Dermis microvascular lymphatic vessel endothelial cell (primary cell): ENCODE measurements at places on chromosomes 7 and 10.

DNA sequence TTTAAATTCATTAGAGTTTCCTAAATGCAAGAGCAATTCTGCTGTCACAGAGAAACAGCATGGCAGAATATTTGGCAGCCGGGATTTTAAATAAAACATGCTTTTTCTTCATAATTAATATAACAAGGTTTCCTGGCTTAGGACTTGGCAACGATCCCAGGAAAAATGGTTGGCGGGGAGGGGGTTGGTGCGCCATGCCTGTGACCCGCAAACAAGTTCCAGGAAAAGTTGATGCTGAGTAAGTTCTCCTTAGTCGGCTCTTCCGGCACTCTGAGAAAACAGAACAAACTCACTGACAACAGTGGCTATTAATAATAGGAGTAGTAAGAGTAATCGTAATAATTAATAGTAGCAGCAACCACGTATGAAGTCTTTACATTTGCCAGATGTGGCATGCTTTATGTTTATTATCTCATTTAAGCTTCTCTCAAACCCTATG lies 4.6 kb downstream of the HABP2 start:
- peak; percentile 64 for DNase-seq

GRCh38 chr10:33537066-33537465 lies 202.6 kb upstream of the NRP1 start:
- DNase-seq = no peak

DNA sequence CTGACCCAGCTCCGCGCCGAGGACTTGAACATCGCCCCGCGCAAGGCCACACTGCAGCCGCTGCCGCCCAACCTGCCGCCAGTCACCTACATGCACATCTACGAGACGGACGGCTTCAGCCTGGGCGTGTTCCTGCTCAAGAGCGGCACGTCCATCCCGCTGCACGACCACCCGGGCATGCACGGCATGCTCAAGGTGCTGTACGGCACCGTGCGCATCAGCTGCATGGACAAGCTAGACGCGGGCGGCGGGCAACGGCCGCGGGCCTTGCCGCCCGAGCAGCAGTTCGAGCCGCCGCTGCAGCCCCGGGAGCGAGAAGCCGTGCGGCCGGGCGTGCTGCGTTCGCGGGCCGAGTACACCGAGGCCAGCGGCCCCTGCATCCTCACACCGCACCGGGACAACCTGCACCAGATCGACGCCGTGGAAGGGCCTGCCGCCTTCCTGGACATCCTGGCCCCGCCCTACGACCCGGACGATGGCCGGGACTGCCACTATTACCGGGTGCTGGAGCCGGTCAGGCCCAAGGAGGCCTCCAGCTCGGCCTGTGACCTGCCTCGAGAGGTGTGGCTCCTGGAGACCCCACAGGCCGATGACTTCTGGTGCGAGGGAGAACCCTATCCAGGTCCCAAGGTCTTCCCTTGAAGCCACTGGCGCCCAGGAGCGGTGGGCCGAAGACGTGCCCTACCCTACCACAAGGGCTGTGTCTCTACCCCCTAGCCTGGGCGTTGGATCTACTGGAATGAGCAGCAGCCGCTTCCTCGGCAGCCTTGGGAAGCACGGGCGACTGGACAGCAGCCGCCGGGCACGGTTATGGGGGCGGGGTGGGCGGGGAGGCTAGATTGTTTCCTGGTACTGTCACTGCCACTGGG lies 945 bp downstream of the ADO start:
- DNase-seq = no peak

- no peak for DNase-seq
These were observed 1.1 kb downstream of the EGFR start for GRCh38 chr7:55019691-55020465.

DNA sequence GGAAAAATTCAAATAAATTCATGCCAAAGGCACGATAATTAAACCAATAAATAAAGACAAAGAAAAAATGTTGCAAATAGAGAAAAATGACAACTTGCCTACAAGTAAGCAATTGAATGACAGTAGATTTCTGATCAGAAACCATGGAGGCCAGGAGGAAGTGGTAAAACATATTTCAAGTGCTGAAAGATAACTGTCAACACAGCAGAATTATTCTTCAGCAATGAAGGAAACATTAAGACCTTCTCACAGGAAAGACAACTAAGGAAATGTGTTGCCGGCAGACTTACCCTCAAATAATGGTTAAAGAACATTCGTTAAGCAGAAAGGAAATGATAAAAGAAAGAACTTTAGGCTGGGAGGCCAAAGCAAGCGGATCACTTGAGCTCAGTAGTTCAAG lies 30.4 kb downstream of the RUNDC3B start:
- no peak for DNase-seq

DNA sequence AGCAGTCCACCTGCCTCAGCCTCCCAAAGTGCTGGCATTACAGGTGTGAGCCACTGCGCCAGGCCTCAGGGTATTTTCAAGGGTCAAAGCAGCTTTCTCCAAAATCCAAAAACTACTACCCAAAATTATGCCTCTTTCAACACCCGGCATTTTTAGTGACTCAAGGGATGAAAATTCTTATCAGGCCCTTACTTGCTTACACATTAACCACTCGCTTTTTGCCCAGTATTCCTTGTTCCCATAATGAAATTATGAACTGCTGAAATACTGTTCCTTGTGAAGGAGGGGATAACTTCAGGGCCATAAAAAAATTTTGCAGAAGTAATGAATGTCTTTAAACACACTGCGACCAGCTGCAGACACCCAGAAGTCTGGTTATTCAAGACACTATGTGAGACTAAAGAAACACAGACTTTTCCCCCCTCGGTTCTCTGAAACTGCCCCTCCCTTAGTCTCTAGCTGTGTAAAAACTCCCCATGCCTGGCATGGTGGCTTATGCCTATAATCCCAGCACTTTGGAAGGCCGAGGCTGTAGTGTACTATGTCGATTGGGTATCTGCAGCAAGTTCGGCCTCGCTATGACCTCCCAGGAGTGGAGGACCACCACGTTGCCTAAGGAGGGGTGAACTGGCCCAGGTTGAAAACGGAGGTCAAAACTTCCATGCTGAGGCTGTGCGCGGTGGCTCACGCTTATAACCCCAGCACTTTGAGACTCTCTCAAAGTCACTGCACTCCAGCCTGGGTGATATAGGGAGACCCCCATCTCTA lies 12.0 kb downstream of the FXYD4 start:
- DNase-seq = no peak

DNA sequence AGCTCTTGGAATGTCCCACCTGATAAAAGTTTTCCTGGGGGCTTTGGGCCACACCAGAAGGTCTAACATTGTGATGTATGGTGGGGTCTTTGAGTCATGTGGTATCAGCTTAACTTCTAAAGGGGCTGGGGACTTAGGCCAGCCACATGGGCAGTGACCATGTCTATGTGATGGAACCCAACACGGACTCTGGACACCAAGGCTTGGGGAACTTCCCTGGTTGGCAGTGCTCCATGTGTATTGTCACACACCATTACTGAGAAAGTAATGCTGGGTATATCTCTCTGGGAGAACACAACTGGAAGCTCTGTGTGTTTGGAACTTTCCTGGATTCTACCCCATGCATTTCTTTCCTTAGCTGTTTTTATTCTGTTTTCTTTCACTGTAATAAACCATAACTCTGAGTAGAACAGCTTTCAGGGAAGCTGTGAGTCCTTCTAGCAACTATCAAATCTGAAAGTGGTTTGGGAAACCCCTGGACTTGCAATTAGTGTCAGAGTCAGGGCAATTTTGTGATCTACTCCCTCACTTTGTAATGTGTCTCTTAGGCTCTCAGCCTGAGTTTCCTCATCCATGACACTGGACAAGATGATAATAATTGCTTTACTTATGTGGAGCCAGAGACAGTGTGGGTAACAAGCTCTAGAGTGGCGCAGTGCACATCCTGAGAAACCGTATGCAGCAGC lies 28.4 kb upstream of the AGK start:
- no peak for DNase-seq

DNA sequence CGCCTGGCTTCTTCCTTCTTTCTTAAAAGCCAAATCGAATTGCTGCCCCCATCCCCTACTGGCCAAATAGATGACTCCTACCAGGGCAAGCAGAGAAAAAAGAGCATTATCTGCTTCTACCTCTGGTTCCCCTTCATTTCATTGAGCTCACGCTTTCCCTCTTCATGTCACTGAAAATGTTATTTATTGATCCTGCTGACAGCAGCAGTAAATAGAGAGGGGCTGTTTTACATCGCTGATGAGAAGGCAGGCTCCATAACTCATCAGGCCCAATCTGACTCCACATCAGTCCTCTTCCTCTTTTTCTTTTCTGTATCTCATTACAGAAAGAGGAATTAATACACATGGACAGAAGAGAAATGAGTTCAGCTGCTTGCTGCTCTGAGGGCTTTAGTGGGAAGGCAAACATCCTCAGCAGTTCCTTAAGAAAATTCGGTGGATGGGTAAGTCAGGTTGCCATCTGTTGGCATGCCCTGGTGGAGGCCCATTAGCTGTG lies 904.1 kb downstream of the KCNMA1 start:
- DNase-seq = no peak

GRCh38 chr7:27972276-27972675 lies 208.3 kb downstream of the JAZF1 start:
- no peak for DNase-seq

GRCh38 chr7:5594616-5595544 lies 171.2 kb upstream of the TNRC18 start:
- DNase-seq = no peak

GRCh38 chr10:122163174-122164022 lies 107.7 kb upstream of the BTBD16 start:
- no peak for DNase-seq

DNA sequence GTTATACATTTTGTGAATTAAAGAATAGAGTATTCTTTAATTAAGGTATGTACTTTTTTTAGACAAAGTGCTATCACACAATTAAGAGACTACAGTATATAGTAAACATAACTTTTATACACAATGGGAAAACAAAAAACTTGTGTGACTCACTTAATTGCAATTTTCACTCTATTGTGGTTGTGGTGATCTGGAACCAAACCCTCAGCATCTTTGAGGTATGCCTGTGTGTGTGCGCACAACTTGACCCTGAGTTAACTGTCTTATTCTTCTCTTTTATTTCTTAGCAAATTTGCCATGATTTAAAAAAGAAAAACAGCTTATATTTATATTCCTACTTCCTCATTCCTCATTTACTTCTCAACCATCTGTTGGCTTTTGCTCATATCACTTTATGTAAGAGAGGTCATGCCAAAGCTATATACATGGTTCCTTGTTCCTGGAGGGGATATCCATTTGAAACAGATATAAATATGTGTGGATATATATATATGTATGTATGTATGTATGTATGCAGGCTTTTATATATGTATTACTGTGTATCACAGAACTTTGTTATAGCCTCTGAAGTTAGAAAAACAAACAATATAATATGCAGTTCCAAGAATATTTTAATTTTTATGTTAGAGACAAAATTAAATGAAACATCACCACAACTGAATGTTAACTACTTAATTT lies 259.5 kb upstream of the HGF start:
- DNase-seq = no peak

- DNase-seq = no peak
These were observed 67.2 kb upstream of the AQP1 start for GRCh38 chr7:30844483-30844874.

DNA sequence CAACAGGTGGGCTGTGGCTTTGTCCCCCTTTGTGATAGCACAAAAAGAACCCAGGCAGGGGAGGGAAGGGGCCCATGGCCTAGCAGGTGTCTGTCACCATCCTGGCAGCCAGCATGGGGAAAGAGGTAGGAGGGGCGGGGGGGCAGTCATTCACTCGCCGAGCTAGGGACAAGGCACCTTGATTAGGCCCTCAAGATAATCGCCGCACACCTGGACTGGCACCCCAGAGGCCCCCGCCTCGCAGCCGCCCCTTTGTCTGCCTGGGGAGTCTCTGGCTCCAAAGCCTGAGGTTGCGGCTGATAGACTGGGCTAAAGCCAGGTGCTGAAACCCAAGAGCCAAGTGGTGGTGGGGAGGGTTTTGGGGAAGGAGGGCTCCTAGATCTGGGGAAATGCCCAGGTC lies 151.2 kb upstream of the PCBD1 start:
- DNase-seq = no peak

GRCh38 chr7:37281368-37282092 lies 167.1 kb downstream of the ELMO1 start:
- no peak for DNase-seq

GRCh38 chr10:95456516-95456915 lies 104.7 kb downstream of the SORBS1 start:
- no peak for DNase-seq

DNA sequence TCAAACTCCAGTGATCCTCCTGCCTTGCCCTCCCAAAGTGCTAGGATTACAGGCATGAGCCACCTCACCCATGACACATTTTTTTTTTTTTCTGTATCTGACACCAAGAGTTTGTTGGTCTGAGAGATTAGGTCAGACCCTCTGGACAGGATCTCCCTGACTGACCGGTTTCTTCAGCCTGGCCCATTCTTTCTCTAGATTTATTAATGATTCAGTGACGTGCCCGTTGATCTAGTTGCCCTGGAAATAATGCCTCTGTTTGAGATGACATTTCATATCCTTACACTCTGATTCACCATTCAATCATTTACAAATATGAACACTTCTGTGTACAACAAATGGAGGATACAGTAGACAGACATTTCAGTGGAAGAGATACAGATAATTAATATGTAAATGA lies 1.4 kb upstream of the ZNF212 start:
- no peak for DNase-seq

DNA sequence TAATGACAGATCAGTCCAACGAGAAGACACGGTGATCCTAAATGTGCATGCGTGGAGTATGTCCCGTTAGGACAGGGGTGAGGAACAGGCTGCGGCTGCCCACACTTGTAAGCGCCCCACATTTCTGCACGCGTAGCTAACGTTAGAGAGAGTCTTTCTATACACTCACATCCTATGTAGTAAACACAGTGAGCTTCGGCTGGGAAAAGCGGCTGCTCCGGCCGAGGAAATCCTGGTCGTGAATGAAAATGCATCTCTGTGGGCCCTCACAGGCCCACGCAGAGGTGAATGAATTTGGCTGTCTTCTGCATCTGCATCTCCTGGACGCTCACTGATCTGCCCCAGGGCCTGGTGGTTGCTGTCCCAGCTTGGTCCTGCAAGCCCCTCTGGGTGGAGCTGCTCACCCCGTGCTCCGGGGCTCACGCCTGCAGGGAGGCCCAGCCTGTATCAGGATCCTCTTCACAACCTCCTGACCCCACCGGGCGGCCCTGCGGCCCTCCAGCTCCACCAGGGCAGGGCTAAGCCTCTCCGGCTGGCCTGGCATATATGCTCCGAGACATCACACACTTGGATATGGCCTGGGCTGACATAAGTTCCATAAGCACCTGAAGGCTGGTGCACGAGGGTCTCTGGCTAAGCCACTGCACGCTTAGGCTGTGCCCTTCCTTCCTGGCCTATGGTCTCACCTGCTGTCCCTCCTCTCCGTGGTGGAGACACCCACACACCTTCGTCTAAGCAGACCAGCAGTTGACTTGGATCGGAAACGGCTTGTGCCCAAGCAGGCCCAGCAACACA lies 117.9 kb upstream of the DIP2C start:
- DNase-seq = no peak
